ENCODE measurements at places on chromosomes 16 and 17. TPM values are rescaled to one million over a fixed set of nuclear protein-coding genes. Genes with fewer than 3 reads are reported as not detected.
A peak's percentile ranks its signal among the peaks of the same experiment; 100 is the strongest.

DNA sequence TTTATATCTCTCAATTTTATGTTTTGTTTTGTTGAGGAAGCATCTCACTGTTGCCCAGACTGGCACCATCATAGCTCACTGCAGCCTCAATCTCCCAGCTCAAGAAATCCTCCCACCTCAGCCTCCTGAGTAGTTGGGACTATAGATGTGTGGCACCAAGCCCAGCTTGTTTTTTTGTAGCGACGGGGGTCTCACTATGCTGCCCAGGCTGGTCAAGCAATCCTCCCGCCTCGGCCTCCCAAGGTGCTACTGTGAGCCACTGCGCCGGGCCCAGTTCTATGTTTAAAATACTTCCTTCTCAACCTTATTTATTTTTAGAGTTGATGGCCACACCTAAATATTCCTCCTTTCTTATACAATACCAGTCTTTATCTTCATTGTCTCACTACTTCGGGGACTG lies 1.9 kb upstream of the NFE2L1 start:
- H3K4me3 ChIP-seq = no peak overlapping the region
- H3K27ac ChIP-seq = no peak overlapping the region
- no peaks in the 10 kb centered on the region for H3K27me3 ChIP-seq
- DNase-seq = no peak
- peaks cover 4% of the 10 kb centered on the region for H3K36me3 ChIP-seq
- peaks cover 23% of the 10 kb centered on the region for H3K4me1 ChIP-seq

DNA sequence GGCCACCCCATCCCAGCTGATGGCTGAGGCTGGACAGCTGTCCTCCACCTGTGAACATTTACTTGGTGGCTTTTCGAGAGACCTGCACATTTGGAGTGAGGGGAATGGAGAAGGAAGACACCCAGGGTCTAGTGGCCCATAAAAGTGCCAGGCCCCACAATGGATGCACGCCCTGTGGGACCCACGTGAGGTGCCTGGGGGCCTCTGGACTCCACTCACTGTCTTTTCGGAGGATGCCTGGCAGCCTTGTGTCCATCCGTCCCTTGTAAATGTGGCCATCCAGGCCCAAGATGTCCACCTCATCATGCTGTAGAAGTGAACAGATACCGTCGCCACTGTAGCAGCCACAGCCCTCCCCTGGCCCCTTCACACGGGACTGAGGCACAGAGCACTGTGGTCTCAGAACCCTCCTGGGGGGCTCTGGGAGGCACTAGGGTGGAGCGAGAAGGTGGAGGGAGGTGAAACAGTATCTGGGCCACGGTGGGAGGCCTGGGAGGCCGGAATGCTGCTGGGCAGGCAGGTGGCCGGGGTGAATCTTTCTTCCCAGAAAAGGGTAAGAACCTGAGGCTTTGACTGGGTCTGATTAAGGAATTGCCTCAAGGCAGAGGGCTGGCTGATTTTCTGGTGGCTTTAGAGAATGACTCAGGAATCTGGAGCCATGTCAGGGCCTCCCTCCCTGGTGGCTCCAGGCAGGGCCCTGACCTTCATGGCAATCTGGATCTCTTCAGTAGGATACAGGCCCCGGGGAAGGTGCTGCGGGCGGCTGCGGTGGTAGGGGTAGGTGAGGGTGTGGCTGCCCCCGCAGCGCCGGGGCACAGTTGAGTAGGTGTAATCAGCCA lies 11.5 kb downstream of the UBALD2 start:
- no peaks in the 10 kb centered on the region for H3K36me3 ChIP-seq
- peaks cover 19% of the 10 kb centered on the region for H3K4me1 ChIP-seq
- H3K27ac ChIP-seq = no peak overlapping the region
- no peak for DNase-seq

Gene CRHR1
- total RNA-seq = not detected

DNA sequence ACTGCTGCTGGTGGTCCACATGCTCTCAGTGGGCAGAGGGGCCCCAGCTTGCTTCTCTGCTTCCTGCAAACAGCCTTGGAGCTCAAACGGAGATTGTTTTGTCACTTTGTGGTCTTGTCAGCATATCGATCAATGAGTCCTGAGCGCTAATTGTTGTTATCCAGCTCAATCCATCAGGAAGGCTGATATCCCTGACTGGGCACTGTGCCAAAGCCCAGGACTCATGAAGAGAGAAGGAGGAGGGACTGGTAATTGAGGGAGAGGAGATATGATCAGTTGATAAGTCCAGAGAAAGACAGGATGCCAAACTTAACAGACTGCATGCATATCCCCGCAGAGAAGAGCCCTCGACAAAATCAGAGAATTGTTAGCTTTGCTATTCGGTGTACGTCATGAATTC lies 58.6 kb upstream of the DNAH9 start:
- no peak for DNase-seq
- H3K36me3 ChIP-seq = no peaks in the 10 kb centered on the region
- H3K27ac ChIP-seq = no peak overlapping the region
- H3K4me3 ChIP-seq = no peak overlapping the region
- no peaks in the 10 kb centered on the region for H3K27me3 ChIP-seq
- H3K4me1 ChIP-seq = no peaks in the 10 kb centered on the region

- peaks cover 75% of the 10 kb centered on the region for H3K36me3 ChIP-seq
- H3K27me3 ChIP-seq = no peaks in the 10 kb centered on the region
- no peak overlapping the region for H3K4me3 ChIP-seq
Observed at GRCh38 chr16:67883872-67884261, 818 bp upstream of the NRN1L start.

Gene RAC3
- total RNA-seq = 1.0 TPM

Gene BCL6B
- 9.0 TPM for total RNA-seq

- no peaks in the 10 kb centered on the region for H3K27me3 ChIP-seq
- no peak overlapping the region for H3K4me3 ChIP-seq
- peaks cover 3% of the 10 kb centered on the region for H3K36me3 ChIP-seq
- peak; percentile 54 for DNase-seq
Observed at GRCh38 chr17:81241648-81242420, 2.7 kb downstream of the NDUFAF8 start.

Gene GRAPL
- total RNA-seq = 1.4 TPM

GRCh38 chr17:6711681-6712057 lies 1.5 kb downstream of the SLC13A5 start:
- no peaks in the 10 kb centered on the region for H3K36me3 ChIP-seq
- no peak overlapping the region for H3K4me3 ChIP-seq
- no peak for DNase-seq
- peaks cover 11% of the 10 kb centered on the region for H3K4me1 ChIP-seq
- peaks cover 31% of the 10 kb centered on the region for H3K27me3 ChIP-seq

- DNase-seq = peak; percentile 34
- H3K27ac ChIP-seq = peak overlapping the region; percentile 99
- H3K4me1 ChIP-seq = peaks cover 48% of the 10 kb centered on the region
Observed at GRCh38 chr17:2402544-2402943, 1.7 kb upstream of the MNT start.

- peak overlapping the region; percentile 32 for H3K27ac ChIP-seq
- peaks cover 11% of the 10 kb centered on the region for H3K4me1 ChIP-seq
- no peak for DNase-seq
- no peak overlapping the region for H3K4me3 ChIP-seq
- no peaks in the 10 kb centered on the region for H3K27me3 ChIP-seq
Observed at GRCh38 chr17:80393961-80394360, 21.0 kb upstream of the ENDOV start.

Gene CRYM
- 224 TPM for total RNA-seq

GRCh38 chr17:49987681-49988441 lies 7.2 kb downstream of the DLX3 start:
- peaks cover 67% of the 10 kb centered on the region for H3K27me3 ChIP-seq
- DNase-seq = no peak
- no peak overlapping the region for H3K4me3 ChIP-seq
- H3K27ac ChIP-seq = no peak overlapping the region
- no peaks in the 10 kb centered on the region for H3K36me3 ChIP-seq
- no peaks in the 10 kb centered on the region for H3K4me1 ChIP-seq

DNA sequence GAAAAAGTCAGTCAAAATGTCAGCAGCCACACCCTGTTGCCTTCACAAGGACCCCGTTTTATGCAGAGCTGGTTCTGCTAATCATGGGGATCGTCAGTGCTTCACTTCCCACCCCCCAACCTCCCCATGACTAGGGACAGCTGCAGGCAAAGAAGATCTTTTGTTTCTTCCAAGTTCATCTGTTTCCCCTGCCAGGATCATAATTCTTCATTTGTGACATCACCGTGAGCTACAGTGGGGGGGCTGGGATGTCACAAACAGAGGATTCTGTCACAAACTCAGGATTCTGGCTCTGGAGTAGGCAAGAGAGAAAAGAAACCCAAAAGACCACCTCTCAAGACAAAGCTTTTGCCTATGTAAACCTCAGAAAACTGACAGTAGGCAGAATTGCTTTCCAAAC lies 24.7 kb downstream of the DNAJC7 start:
- peaks cover 63% of the 10 kb centered on the region for H3K36me3 ChIP-seq
- no peak overlapping the region for H3K4me3 ChIP-seq
- H3K27me3 ChIP-seq = no peaks in the 10 kb centered on the region
- no peak for DNase-seq
- H3K27ac ChIP-seq = no peak overlapping the region
- H3K4me1 ChIP-seq = no peaks in the 10 kb centered on the region

- no peaks in the 10 kb centered on the region for H3K27me3 ChIP-seq
- no peak overlapping the region for H3K27ac ChIP-seq
- no peaks in the 10 kb centered on the region for H3K4me1 ChIP-seq
- no peak overlapping the region for H3K4me3 ChIP-seq
Observed at GRCh38 chr16:17925761-17926160, 410.8 kb downstream of the NPIPA8 start.

- no peak overlapping the region for H3K27ac ChIP-seq
- H3K4me1 ChIP-seq = no peaks in the 10 kb centered on the region
- no peaks in the 10 kb centered on the region for H3K36me3 ChIP-seq
- no peak for DNase-seq
Observed at GRCh38 chr16:50615891-50616290, 65.2 kb downstream of the SNX20 start.

Gene SULT1A2
- total RNA-seq = 0.39 TPM

Measured in heart left ventricle (tissue), 16 donors.